ENCODE measurements at places on chromosomes 2 and 18.

- no peak for DNase-seq
Observed at GRCh38 chr2:14567561-14567960, 65.0 kb upstream of the LRATD1 start.

- peak; percentile 4 for DNase-seq
Observed at GRCh38 chr2:42622943-42623676, 54.7 kb downstream of the MTA3 start.

DNA sequence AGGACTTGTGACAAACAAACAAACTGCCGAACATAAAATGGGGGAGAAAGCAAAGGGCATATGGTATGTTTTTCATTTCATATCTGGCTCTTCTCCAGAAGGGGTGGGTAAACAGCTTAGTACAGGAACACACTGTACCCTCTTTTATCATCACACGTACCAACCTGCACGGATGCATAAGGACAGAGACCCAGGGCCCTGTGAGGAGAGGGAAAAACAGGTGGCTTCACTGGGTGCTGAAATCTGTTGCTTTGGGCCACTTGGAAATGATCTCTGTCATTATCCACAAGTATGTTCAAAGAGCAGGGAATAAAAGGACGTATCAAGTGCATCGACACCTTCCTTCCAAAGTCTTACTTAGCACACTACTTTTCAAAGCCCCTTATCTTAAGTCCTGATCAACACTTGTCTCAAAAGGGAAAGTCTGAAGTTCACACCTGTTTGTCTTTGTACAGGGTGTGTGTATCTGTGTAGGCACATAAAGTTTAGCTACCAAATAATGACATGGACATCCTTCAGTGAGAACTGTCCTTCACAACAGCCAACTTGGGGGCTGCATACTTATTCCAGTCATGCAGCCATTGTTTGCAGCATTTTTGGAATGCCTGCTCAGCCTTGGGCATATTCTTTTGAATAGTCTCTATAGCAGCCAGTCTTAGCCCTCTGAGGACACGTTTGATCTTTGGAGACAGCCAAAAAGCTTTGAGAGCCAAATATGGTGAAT is 60.6 kb downstream of the IRS1 start:
- DNase-seq: no peak

- DNase-seq: no peak
Observed at GRCh38 chr2:82665691-82666090, 1793.4 kb downstream of the SUCLG1 start.

GRCh38 chr2:165582409-165582808 is 112.9 kb downstream of the CSRNP3 start:
- no peak for DNase-seq

GRCh38 chr2:223727562-223727961 is 109.8 kb downstream of the AP1S3 start:
- DNase-seq: peak; percentile 60

GRCh38 chr2:100972452-100972851 is 29.6 kb upstream of the RPL31 start:
- no peak for DNase-seq

DNA sequence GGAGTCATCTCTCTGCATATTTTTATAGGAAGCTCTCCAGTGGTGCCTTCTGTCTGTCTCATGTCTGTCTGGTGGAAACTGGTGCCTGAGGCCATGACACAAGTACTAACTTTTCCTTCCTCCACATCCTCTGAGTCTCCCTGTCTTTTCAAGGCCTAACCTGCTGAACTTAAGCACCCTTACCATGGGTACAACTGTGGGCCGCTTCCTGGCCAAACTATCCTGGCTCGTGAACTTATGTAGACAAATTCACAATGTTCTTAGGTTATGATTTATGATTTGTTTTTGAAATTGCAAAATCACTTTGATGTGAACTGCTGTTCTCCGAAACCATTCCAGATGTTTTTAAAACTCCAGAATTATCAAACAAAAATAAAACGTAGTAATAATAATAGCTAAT is 804.5 kb upstream of the POU3F3 start:
- DNase-seq: no peak

DNA sequence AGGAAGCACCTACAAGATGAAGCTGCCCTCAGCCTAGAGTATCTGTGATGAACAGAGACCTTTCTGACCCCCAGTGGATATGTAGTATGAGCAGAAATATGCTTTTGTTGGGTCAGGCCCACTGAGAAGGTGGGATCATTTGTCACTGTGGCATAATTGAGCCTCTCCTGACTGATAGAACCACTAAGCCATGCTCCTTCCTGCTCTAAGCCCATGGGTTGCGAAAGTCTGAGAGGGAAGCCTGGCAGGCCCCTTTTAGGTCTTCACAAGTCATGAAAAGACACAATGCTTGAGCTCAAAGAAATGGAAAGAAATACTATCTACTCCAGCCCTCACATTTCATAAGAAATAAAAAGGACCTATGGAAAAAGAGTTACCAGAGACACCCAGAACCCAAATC is 127.7 kb downstream of the TNS1 start:
- no peak for DNase-seq

DNA sequence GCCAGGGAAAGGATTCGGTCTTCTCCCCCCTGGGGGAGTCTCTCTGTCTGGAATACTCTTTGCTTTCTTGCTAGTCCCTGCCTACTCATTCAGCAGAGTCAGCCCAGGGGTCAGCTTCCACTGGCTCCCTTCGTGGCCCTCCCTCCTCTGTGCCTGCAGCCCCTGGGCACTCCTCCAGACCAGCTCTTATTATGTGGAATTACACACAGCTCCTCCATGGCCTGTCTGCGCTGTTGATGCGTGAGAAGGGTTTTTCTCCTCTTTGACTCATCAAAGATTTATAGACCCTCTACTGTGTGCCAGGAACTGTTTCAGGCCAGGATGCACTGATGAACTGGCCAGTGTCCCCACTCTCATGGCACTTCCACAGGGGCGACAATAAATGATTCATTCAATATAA is 44.4 kb downstream of the ST8SIA5 start:
- peak; percentile 11 for DNase-seq

DNA sequence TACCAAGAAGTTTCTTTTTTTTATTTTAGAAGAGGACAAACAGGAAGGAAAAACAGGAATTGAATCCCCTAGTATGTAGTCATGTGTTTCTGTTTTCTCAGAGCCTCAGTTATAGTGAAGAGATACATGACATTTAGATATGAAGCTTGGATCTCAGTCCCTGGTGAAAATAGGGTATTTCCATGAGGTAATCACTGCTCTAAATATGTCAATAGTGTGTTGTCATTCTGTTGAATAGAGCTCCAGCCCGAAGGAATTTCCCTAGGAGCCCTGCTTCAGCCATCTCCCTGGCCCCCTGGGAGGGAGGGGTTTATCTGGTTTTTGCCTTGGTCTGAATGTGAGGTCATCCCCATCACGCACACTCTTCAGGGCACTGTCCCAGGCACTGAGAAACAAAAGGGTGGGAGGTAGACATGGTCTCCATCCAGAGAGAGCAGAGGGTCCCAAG is 47.1 kb upstream of the REL start:
- no peak for DNase-seq

DNA sequence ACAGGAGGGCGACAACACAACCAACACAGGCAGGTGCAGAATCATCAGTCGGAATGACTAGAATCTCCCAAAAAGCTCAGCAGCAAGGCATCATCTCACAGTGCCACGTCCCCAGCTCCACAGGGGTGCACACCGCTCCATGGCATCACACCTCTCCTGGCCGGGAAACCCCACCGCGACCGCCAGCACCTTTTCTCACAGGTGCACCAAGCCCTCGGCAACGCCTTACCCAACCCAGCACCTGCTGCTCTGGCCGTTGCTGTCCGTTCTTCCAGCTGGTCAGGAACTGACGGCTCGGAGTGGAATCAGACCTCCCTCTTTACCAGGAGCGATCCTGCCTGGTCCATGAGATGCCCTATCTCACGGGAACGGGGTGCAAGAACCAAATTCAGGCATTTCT is 61.3 kb downstream of the ZNF516 start:
- DNase-seq: no peak

- DNase-seq: no peak
Observed at GRCh38 chr2:12046641-12047040, 300.2 kb downstream of the LPIN1 start.

GRCh38 chr2:182729710-182730339 is 13.8 kb downstream of the DNAJC10 start:
- DNase-seq: no peak

DNA sequence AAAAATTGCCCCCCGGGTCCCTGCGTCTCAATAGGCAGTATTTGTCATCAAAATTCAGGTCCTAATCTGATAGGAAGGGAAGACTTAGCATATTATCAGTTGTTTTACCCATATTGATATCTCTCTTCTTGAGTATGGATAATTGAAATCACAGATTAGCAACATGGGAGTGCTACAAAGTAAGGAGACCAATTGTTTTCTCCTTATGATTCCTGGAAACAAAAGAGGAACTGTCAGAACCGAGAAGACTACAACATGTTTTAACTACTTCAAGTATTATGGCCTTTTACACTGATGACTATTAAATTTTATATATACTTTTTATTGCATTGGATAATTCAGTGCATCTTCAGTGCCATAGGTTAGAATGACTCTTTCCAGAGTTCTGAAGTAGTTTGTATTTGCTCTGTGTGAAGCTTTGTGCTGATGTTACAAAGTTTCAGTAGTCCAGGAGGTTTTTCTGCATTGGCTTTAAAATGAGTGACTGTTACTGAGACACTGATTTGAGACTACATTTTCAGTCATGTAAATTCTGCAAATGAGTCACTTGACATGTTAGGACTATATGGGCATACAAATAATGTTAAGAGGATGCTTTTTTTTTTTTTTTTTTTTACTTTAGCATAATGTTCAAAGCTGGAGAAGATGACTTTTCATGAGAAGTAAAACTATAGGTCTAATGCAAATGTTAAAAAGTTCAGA is 19.7 kb upstream of the TLK1 start:
- no peak for DNase-seq

DNA sequence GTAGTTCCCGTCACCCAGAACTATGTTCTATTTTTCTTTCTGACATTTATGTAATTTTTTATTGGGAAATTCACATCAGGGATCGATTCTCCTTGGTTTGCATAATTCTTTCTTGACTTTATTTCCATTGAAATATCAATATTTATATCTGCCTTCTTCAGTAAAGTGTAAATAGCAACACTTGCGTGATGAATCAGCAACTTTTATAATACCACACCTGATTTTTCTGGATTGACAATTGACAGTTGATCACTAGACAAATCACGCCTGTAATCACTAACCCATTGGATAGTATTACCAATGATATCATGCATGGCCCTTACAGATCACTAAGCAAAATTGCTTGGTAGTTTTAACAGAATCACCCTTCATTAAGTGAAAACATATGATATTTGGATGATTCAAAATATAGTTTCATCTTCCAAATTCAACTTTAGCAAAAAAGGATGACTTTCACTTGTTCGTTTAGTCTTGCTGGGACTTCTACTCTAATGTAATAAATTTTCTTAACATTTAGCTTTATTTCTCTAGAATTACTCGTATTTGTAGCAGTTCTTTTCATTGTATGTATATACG is 139.0 kb upstream of the RASGRP3 start:
- DNase-seq: no peak

GRCh38 chr18:43007365-43007764 is 108.1 kb downstream of the RIT2 start:
- no peak for DNase-seq

DNA sequence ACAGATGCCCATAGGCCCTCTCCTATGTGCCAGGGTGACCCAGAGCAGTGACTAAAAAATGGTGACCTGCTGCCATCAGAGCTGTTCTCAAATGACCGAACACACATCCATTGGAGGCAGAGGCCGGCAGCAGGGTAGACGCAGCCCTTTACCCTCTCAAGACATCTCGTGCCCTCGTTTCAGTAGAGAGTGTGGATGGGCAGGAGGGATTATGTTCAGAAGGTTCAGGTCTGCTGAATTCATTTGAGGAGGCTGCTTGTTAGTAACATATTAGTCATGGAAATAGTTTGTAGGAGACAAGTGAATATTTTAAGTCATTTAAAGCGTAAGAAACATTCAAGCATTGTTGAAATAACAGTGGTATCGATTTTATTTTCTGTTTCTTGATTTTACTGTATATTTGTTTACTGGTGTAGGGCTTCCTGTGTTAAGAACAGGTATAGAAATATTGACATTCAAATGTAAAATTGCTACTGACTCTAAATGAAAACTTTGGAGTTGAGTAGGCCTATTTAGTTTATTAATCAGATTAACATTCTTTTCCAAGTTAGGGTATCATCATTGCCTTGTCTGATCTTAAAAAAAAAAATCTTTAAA is 82.6 kb downstream of the ZNF532 start:
- DNase-seq: no peak

DNA sequence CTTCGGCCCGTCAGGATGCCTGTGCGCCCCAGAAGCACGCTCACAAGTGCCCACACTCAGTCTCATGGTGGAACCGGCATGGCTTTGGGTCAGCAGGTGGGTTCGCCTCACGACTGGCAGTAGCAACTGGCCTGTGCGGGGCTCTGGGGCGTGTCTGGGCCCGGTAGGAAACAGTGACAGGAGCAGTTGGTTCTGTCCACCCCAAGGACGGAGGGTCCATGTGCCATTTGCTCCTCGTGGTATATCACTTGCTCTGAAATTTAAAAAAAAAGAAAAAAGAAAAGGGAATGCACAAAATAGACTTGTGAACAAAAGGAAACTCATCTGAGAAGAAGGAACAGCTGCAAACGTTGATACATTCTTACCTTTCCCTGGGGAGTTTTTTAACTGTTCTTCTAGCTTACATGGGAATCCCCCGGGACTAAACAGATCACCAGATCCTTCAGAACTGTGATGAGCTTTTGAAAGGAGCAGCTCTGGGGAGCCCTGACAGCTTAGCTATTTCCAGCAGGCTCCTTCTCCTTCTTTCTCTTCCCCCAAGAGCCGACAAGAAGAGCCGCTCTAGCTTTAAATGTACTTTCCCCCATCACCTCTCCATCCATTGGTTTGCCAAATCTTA is 42.8 kb downstream of the TRAPPC12 start:
- no peak for DNase-seq

DNA sequence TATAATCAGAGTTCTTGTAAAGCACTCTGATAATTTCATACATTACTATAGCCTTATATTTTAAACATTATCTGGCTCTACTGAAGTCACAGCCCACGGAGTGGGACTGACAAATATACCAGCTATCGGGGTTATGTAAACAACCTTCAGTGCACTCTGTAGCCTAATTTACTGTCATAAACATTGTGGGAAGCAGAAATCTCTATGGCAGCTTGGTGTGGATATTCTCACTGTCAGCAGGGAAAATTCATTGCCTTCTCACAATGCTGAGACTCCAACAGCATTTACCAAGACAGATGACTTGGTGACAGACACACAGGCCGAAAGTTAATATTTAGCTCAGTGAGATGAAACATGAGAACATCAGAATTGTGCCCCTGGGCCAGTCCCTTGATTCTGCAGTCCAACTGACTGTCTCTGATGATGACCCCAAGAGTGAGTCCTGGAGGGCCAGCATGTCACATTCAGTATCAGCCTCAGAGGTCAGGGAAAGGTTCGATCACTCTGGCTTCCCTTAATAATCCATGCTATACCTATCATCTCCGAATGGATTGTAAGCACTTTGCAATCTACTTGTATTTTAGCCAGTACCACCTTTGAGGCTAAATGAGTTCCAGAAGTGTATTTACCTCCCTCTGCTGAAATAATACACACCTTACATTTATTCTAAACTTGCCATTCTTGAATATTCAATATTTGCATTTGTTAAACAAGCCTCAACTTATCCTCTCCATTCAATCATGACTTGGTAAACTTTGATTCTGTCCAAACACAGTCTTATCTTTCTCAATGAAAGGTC is 146.2 kb upstream of the OSR1 start:
- no peak for DNase-seq
